Ammon's horn (tissue), 1 donor: ENCODE measurements at places on chromosomes 11 and 22.

DNA sequence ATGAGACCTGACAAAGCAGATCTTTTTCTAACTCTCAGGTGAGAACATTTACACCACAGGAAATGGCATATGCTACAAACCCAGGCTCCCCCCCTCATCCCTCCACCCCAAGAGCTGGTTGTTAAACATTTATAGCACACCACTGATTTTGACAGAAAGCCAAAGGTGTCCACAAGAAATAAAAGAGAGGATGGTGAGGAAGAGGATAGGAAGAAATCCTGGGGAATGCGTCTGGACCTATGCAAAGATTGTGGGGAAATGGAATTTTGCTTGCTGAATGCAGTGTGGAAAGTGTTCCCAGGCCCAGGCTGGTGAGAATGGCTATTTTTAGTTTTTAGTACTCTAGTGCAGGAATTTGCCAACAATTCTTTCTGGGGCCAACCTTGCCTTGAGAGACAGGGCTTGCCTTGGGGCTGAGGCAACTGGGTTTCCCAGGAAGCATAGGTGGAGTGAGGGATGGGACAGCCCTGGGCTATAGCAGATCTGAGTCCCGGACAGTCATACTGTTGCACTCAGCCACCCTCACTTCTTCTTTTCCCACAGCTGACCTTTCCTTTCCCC, 163.9 kb downstream of the ADAMTS15 start:
- no peak for DNase-seq

GRCh38 chr11:104968355-104968855, at the start of gene CASP4:
CASP4 (minus strand) TSS chr11:104968574; CDS start chr11:104968525, 49 bp downstream.
- DNase-seq: peak; percentile 17

GRCh38 chr22:17436981-17437412, 67.7 kb downstream of the CECR2 start:
- DNase-seq: peak; percentile 93

GRCh38 chr11:85180528-85180927, 446.6 kb downstream of the DLG2 start:
- no peak for DNase-seq

GRCh38 chr22:32476281-32477195, 1.9 kb downstream of the FBXO7 start:
- no peak for DNase-seq

GRCh38 chr11:81237139-81237538, 1496.5 kb downstream of the FAM181B start:
- peak; percentile 80 for DNase-seq

GRCh38 chr11:119975561-119976152, 162.3 kb downstream of the TRIM29 start:
- peak; percentile 95 for DNase-seq

GRCh38 chr11:74929431-74930363, 19.2 kb downstream of the XRRA1 start:
- DNase-seq: peak; percentile 94

DNA sequence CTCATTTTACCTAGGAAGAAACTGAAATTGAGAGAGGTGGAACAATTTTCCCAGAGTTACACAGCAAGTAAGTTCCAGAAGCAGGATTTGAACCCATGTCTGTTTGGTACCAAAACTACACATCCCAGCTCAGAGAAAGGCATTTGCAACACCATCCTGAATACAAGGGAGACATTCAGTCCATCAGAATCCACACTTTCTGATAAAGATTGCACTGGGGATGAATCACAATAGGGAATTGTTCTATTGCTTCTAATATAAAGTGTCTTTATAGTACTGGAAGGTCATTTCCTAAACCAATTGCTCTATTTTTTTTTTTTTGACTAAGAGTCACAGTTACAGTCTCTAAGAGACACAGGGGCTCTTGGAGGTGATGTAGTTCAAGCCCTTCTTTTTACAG, 208.1 kb upstream of the CADM1 start:
- peak; percentile 38 for DNase-seq

- DNase-seq: no peak
Observed at GRCh38 chr11:100340466-100341319, 346.4 kb upstream of the ARHGAP42 start.

GRCh38 chr22:37571258-37571991, 8.5 kb downstream of the LGALS2 start:
- DNase-seq: no peak

DNA sequence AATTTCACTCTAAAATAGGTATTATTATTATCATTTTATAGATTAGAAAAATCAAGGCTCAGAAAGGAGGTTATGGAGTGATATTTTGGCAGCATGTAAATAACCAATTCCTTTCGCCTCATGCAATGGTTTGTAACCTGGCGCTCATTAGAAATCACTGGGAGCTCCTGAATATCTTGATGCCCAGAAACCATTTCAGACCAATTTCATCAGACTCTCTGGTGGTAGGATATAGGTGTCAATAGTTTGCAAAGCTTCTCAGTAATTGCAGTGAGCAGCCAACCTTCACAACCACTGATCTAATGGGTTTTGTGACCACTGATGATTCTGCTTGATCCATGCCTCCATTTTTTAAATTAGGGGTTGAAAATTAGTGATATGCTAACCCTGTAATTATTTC, 57.8 kb upstream of the ZC3H12C start:
- DNase-seq: no peak

- DNase-seq: no peak
Observed at GRCh38 chr11:82909015-82909640, 7.6 kb downstream of the DDIAS start.

DNA sequence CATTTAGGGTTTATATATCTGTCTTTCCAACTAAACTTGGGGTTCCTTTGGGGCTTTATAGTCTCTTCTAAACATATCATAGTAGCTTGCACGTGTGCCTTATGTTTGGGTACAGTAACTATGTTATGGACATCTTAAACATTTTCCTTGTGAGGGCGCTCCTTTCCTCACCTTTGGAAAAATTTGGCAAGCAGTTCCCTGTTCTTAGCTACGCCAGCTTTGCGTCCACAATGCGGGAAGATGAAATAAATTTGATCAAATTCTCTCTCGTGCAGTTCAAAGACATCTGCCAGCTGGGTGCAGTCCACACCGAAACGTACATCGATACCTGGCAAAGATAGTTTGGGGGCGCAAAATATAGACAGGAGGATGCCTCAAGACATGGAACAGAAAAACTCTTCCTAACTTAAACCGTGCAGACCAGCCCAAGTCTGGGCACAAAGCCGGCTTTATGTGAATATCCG, 548 bp downstream of the FDXACB1 start:
- no peak for DNase-seq

DNA sequence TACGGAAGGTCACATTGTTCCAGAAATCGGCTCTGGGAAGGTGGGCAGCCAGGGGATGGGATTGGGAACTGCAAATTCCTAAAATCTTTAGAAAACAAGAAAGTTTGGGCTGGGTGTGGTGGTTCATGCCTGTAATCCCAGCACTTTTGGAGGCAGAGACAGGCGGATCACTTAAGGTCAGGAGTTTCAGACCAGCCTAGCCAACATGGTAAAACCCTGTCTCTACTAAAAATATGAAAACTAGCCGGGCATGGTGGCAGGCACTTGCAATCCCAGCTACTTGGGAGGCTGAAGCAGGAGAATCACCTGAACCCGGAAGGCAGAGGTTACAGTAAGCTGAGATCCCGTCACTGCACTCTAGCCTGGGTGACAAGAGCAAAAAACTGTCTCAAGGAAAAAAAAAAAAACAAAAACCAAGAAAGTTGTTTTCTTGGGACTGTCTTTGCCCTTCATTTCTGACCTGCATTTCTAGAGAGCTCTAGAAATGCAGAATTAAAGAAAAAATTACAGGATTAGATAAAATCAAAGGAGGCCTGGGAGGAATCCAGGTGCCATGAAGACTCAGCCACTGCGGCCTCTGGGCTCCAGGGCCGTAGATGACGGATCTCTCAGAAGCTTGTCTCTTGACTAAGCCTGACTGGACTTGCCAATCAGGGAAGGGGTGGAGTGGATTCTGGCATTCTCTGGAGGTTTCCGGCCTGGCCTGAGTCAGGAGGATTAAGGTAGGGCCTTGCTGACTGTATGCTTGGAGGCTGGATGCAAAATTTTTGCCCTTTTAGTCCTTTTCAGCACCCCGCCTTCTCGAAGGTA, 5.3 kb upstream of the MALAT1 start:
- peak; percentile 34 for DNase-seq
